COR-L47 (cell line): ENCODE measurements at places on chromosomes 13 and 19.

DNA sequence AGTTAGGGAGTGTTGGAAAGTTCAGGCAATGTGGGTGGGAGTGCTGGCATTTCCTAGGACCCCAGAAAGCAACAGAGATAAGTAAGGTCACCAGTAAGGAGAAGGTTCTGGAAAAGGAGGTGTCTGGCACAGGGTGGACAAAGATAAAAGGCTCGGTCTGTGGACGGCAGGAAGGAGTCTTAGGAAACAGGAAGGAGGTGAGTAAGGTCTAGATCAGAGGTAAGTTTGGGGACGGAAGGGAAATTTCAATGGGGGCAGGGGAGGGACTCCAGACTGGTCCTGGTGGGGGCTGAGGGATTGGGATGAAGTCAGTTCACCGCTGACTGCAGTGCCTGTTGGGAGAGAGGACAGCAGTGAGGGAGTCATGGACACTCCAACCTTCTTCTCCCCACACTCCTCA, 7.8 kb upstream of the OPA3 start:
- no peak for DNase-seq

GRCh38 chr13:110387451-110388107, 80.5 kb downstream of the COL4A2 start:
- no peak for DNase-seq

DNA sequence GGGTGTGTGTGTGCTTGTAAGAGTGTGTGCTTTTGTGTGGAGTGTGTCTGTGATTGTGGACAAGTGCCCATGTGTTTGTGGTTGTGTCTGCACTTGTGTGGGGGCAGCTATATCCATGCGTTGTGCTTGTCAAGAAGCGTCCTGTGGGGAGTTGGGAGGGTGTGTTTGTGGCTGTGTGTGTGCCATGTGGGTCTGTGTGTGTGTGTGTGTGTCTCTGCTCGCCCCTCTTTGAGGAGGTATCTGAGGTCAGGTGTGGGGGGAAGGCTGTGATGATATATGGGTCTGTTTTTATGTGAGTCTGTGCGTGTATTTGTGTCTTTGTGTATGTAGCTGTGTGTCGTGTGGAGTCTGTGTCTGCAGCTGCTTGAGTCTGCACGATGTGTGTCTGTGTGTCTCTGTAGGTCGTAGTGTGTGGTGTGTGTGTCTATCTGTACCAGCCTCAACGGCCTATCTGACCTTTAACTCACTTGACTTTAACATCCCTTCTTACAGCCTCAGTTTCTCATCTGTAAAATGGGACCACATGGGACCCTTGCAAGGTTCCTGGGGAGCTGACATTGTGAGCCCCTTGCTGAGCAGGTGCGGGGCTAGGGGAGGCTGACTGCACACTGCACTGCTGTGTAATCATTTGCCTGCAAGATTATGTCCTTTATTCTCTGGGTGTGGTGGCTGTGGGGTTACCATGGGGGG, 4.0 kb upstream of the NFIC start:
- no peak for DNase-seq

DNA sequence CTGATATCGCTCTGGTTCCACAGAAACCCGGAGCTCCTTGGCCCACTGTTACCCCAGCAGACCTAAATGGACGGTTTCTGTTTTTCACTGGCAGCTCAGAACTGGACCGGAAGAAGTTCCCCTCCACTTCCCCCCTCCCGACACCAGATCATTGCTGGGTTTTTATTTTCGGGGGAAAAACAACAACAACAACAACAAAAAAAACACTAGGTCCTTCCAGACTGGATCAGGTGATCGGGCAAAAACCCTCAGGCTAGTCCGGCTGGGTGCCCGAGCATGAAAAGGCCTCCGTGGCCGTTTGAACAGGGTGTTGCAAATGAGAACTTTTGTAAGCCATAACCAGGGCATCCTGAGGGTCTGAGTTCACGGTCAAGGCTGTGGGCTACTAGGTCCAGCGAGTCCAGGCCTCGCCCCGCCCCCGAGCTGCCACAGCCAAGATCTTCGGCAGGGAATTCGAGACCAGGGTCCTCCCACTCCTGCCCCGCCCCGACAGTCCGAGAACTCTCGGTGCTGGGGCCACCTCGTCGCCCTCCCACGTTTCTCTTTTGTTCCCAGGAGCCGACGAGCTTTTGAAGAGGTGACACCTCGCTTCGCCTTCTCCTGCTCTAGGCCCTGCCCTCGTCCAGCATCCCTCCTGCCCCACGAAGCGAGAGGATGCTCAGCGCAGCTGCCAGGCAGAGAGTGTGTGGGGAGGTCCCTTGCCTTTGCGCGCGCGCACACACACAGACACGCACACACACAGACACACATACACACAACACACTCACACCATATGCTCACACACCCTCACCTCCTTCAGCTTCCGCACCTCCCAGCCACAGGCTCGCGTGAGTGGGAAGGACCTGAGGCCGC, 8.8 kb downstream of the ZIC2 start:
- DNase-seq = peak; percentile 77

- DNase-seq = no peak
These were observed 27.1 kb downstream of the IZUMO4 start for GRCh38 chr19:2123682-2124387.

DNA sequence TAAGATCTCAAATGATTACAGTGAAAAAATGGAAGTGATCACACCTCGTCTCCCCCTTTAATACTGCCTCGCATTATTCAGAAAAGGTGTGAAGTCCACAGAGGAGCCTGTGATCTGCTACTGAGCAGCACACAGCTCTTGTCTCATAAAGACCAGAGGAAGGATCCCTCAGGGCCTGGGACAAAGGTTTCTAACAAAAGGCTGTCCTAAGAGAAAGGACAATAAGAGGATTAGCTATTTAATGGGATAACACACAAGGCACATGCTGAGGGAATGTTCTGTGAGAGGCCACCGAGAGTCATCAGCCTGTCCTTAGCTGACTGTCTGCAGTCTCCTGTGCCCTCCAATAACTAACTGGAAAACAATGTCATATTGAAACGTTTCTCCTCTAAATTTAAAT, 26.7 kb downstream of the EBPL start:
- DNase-seq = no peak

DNA sequence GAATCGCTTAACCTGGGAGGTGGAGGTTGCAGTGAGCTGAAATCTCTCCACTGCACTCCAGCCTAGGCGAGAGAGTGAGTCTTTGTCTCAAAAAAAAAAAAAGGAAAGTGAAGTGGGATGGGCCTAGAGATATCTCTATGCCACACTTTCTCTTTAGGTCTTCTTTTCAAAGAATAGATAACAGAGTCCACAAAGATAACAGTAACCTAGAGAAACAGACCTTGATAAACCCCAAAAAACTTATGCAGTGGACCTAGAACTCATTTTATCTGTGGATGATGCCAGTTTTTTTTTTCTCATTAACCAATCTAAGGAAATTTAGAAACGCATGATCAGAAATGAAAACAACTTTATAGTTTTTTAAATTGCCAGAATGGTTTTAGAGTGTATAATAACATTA, 227.4 kb downstream of the LHFPL6 start:
- no peak for DNase-seq

DNA sequence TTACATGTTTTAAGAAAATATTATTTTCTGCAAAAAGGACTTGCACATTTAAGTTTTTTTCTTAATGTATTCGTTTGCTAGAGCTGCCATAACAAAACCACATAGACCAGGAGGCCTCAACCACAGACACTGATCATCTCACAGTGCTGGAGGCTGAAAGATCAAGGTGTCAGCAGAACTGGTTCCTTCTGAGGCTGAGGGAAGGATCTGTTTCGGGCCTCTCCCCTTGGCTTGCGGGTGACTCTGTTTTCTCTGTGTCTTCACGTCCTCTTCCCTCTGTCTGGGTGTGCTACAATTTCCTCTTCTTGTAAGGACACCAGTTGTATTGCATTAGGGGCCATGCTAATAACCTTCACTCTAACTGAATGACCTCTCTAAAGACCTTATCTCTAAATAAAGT, 364.2 kb downstream of the IRS2 start:
- DNase-seq = no peak

- no peak for DNase-seq
These were observed 42.5 kb downstream of the ABCC4 start for GRCh38 chr13:95258619-95259194.

- DNase-seq = peak; percentile 9
These were observed 7.3 kb downstream of the IFNL3 start for GRCh38 chr19:39237200-39238184.

DNA sequence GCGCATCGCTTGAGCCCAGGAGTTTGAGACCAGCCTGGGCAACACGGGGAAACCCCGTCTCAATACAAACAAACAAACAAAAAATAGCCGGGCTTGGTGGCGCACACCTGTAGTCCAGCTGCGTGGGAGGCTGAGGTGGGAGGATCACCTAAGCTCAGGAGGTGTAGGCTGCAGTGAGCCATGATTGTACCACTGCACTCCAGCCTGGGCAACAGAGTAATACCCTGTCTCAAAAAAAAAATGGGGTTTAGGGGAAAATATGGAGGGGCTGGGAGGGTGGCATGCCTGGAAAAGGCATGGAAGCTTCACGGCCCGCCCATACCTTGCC, 1.9 kb upstream of the ISYNA1 start:
- DNase-seq = no peak

DNA sequence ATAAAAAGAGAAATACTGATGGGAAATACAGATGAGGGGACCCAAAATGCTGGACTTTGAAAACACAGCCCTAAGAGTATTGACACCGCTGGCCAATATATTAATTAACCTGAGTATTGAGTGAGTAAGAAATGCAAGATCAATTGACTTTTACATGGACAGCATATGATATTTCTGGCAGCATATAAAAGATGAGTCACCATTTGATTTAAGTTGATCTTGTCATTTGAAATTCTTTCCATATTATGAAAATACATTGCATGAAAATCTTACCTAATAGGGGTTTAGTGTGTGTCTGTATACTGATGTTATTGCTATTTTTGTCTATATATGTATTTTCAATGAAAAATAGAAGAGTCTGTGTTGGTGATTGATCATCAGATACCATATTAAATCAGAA, 619.6 kb downstream of the KCTD12 start:
- DNase-seq = no peak

- DNase-seq = no peak
These were observed 49.1 kb downstream of the LMO7 start for GRCh38 chr13:75685239-75685697.

DNA sequence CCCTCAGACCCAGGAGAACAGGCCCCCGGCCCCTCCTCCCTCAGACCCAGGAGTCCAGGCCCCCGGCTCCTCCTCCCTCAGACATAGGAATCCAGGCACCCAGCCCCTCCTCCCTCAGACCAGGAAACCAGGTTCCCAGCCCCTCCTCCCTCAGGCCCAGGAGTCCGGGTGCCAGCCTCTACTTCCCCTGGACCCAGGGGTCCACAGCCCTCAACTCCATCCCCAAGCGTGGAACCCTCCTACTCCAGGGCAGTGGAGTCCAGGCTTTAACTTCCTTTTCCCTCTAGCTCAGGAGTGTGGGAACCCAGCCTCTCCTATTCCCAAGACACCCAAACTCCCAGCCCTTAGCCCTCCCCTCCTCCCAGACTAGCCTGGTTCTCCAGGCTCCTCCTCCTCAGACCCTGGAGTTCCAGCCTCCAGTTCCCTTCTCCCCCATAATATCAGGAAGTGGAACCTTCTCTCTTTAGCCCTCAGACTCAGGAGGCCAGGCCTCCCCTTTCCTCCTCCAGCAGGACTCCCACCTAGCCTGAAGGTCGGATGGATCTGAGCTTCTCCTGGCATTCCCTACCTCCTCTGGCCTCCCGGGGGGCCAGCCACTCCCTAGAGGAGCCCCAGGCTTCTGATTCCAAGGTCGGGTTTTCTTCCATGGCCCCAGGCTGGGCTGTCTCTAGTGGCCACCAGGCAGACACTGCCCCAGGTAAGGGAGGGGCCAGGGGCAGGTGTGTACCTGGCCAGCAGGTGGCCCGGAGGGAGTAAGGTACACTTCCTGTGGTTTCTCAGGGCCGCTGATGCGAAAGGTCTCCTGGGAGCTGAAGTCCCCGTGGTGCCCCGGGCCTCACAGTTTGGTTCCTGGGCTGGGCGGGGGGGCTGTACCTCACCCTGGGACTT, at the start of gene TMC4:
Gene TMC4, minus strand, starts transcription at position 690 of the 888 bp plus-strand sequence. Its CDS starts 43 bp downstream, at position 647.
- peak; percentile 89 for DNase-seq

GRCh38 chr19:12786141-12786870, 5.0 kb upstream of the JUNB start:
- no peak for DNase-seq

DNA sequence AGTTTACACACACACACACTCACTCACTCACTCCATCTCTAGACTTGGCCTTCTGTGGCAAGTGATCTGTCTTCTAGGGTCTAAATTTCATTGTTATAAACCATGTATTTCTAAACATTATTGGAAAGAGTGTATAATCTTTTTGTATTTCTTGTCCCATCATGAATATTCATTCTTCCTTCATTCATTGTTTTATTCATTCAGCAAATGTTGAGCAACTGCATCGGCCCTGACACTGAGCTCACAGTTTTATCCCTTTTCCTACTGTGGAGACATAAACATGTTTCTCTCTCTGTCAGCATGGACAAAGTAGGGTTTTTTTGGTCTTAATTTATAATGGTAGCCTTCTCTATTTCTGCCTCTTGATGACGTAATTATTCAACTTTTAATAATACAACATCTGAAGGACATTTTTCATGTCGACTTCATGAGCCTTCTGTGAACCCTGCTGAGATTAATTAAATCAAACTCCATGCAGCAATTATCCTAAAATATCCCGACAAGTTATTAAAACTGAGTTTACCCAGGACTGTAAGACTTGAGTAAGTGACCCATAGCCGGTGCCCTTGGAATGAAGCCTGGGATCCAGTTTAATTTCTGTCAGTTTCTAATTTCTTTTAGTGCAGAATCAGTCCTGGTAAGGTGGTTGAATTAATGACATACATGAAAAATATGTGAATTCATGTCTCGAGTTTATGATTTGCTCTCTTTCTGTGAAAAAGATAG, 7.3 kb downstream of the SPATA13 start:
- DNase-seq = no peak

GRCh38 chr19:3397266-3398022, 31.1 kb downstream of the NFIC start:
- no peak for DNase-seq

DNA sequence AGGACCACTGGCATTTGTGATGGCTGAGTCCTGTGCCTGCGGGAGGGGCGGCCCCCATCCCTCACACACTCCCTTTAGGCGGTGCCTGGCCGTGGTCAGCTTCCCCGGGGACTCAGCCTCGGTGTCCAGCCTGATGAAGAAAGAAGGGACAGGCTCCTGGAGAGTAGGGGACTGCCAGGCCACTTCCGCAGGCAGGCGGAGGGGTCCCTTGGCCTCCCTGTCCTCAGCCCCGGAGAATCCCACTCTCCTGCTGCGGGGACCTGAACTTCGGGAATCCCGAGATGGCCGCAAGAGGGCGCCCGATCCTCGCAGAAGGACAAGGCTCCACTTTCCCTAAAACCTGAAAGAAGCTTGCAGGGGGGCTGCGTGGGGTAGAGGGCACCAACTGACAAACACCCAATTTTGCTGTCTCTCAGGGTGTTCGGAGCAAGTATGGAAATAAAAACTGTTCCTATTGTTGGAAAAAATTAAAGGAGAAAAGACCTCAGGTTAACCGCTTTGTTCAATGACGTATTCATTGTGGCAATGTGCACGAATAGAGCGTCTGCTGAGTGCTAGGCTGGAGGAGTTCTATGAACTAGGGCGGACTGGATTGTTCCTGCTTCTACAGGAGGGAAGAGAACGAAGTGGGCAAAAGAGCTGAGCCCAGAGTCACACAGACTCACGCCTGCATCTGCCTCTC, 297.3 kb downstream of the ZNF536 start:
- no peak for DNase-seq
